ENCODE measurements at places on chromosomes 5 and 9. TPM values are rescaled to one million over a fixed set of nuclear protein-coding genes. Genes with fewer than 3 reads are reported as not detected.

DNA sequence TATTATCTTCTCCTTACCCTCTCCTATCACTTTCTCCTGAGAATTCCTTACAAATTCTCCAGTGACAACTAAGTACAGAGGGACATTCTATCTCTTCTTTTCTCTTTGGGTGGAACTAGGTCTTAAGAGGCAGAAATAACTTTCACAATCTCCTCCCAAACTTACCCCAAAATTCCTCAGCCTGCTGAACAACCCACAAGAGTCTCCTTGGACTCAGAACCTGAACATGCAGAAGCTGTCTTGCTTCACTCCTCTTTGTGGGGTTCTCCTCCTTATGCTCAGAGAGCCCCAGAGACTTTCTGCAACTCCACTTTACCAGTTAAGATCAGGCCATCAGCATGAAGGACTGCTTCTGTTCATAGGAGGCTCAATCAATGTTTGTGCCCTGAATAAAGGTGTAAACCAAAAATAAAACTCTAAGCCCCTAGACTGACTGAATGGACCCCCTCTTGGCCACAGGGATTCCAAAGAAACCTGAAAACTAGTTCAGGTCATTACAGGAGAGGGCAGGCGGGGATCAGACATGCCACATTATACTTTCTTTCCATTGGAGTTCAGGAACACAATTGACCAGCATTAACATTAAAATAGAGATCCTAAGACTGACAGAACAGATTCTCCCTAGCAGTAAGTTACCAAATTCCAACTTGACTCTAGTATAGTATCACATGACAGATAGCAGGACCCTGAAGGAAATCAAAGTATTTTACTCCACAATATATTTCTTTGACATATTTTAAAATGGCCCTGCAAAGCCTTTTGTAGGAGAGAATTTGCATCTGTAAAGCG is 179.7 kb upstream of the FBXL17 start:
- H3K27ac ChIP-seq: no peak overlapping the region
- H3K27me3 ChIP-seq: no peaks in the 10 kb centered on the region
- no peak overlapping the region for H3K4me3 ChIP-seq
- no peaks in the 10 kb centered on the region for H3K4me1 ChIP-seq
- no peak for DNase-seq

- H3K36me3 ChIP-seq: no peaks in the 10 kb centered on the region
- H3K27me3 ChIP-seq: no peaks in the 10 kb centered on the region
- H3K27ac ChIP-seq: no peak overlapping the region
These were observed 62.7 kb downstream of the MEGF10 start for GRCh38 chr5:127353327-127353726.

GRCh38 chr9:119005162-119005561 is 364.1 kb downstream of the BRINP1 start:
- H3K4me3 ChIP-seq: no peak overlapping the region
- H3K36me3 ChIP-seq: no peaks in the 10 kb centered on the region
- no peaks in the 10 kb centered on the region for H3K4me1 ChIP-seq

The BAAT gene
- 0.70 TPM for polyA plus RNA-seq

The TNFSF8 gene
- 18.4 TPM for polyA plus RNA-seq

All from left lung (tissue), 14 donors.